ENCODE measurements at places on chromosomes 5 and 9.

GRCh38 chr5:119411361-119412278 lies 40.7 kb upstream of the HSD17B4 start:
- peak; percentile 48 for DNase-seq

GRCh38 chr5:95857185-95857945 lies 34.8 kb upstream of the GLRX start:
- no peak for DNase-seq

DNA sequence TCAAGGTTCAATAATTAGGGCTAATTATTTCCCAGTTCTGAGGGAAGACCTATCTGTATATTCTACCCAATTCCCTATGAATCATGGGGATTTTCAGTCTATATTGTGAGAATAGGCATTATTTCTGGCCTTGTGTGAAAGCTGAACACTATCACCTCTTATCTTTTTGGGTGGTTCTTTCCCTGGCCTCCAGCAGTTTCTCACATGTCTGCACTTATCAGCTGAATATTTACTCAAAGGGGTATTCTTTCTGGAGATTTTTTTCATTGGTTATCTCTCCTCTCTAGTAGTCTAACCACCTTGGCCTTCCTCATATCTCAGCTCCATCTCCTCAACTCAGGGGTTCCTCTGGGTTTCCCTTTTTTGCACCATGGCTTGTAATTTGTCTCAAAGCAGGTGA lies 64.9 kb upstream of the LIFR start:
- no peak for DNase-seq

- DNase-seq, result no peak
Measured at GRCh38 chr9:79575547-79575946, 3.8 kb downstream of the TLE4 start.

GRCh38 chr5:89450149-89450538 lies 567.2 kb upstream of the MEF2C start:
- DNase-seq, result no peak

GRCh38 chr5:13501176-13501575 lies 443.3 kb downstream of the DNAH5 start:
- DNase-seq, result no peak

DNA sequence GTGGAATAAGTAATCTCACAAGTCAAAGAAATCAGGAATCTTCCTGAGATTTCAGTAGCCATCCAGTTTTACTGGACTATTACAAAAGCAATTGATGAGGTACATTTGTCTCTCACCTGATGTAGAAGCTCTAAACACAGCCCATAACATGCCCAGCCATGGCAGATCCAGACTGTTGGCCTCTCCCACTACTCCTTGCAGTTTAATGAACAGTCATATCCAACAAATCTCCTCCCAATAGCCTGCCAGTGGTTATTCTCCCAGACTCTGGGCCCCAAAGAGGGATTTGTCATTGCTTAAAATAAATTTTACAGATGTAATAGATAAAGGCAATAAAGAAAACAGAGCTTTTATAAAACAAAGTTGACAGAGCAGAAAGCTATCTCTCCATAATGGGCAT lies 80.8 kb downstream of the ZNF608 start:
- DNase-seq, result no peak

DNA sequence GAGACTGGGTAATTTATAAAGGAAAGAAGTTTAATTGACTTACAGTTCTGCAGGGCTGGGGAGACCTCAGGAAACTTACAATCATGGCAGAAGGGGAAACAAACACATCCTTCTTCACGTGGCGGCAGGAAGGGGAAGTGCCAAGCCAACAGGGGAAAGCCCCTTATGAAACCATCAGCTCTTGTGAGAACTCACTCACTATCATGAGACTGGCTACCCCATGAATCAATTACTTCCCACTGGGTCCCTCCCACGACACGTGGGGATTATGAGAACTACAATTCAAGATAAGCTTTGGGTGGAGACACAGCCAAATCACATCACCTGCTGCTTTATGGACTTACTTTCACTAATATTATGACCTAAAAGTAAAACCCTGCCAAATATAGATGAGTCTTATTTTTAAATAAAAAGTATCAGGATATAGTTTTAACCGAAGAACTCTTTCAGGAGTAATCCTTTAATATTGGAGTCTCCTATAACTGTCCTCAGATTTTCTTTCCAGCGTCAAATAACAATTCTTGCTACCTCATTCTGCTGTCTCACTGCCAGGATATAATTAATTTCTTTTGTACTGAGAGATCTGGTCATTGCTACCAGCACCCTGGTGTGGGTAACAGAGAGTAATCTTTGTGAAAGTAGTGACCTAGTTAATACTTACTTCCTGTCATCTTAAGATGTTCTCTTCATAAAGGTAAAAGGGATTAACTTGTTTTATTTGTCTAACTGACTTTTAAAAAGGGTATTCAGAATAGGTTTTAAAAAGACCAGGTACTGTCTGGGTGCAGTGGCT lies 68.6 kb downstream of the NLN start:
- no peak for DNase-seq
